ENCODE measurements at places on chromosomes 7 and 10.

GRCh38 chr10:113493882-113494301 is 59.0 kb upstream of the HABP2 start:
- H3K4me3 ChIP-seq: no peak overlapping the region
- DNase-seq: no peak

- H3K36me3 ChIP-seq: no peaks in the 10 kb centered on the region
- H3K4me1 ChIP-seq: peaks cover 30% of the 10 kb centered on the region
- no peak overlapping the region for H3K4me3 ChIP-seq
- H3K27me3 ChIP-seq: peaks cover 13% of the 10 kb centered on the region
- no peak for DNase-seq
Measured at GRCh38 chr7:107876916-107877315, 14.1 kb upstream of the DLD start.

- no peak overlapping the region for H3K4me3 ChIP-seq
- no peak for DNase-seq
- peaks cover 7% of the 10 kb centered on the region for H3K4me1 ChIP-seq
- H3K36me3 ChIP-seq: no peaks in the 10 kb centered on the region
- no peak overlapping the region for H3K27ac ChIP-seq
Measured at GRCh38 chr10:99827936-99828335, 45.5 kb downstream of the ABCC2 start.

DNA sequence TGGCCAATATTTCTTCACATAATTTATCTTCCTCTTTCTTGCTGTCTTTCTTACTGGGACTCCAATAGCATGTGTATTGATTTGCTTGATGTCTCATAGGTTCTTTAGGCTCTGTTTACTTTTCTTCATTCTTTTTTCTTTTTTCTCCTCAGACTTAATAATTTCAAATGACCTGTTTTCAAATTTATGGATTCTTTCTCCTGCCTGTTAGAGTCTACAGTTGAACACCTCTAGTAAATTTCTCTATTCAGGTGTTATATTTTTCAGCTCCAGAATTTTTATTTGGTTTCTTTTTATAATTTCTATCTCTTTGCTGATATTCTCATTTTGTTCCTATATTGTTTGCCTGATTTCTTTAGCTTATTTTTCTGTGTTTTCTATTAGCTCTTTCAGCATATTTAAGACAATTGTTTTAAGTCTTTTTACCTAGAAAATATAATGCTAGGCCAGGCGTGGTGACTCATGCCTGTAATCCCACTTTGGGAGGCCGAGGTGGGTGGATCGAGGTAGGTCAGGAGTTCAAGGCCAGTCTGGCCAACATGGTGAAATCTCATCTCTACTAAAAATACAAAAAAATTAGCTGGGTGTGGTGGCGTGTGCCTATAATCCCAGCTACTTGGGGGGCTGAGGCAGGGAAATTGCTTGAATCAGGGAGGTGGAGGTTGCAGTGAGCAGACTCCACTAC is 61.9 kb upstream of the TNS3 start:
- H3K27ac ChIP-seq: no peak overlapping the region
- no peak for DNase-seq
- no peaks in the 10 kb centered on the region for H3K27me3 ChIP-seq
- H3K4me1 ChIP-seq: peaks cover 9% of the 10 kb centered on the region
- H3K4me3 ChIP-seq: no peak overlapping the region
- H3K36me3 ChIP-seq: no peaks in the 10 kb centered on the region

GRCh38 chr10:114389426-114389825 is 14.9 kb downstream of the AFAP1L2 start:
- H3K4me3 ChIP-seq: no peak overlapping the region
- H3K36me3 ChIP-seq: peaks cover 4% of the 10 kb centered on the region
- peaks cover 2% of the 10 kb centered on the region for H3K27me3 ChIP-seq
- DNase-seq: no peak

DNA sequence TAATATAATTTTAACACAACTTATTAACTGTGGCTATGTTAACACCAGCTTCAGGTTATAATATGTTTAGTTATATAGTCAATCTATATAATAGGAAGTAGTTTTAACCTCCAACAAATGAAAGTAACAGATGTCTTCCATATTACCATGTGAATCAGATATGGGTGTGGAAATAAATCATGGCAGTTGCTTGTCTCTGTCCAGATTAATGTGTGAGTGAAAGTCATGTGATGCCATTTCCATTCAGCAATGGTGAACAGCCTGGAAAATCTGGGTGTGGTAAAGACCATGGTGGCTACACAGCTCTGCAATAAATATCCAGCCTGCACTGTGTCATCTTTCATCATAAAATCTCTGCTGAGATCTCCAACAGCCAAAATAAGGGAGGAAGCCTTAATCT is 27.8 kb downstream of the HEPACAM2 start:
- H3K36me3 ChIP-seq: no peaks in the 10 kb centered on the region
- H3K27ac ChIP-seq: no peak overlapping the region
- H3K4me3 ChIP-seq: no peak overlapping the region
- peaks cover 44% of the 10 kb centered on the region for H3K27me3 ChIP-seq
- H3K4me1 ChIP-seq: no peaks in the 10 kb centered on the region

GRCh38 chr10:111018021-111018420 is 58.8 kb upstream of the ADRA2A start:
- H3K27ac ChIP-seq: no peak overlapping the region
- H3K36me3 ChIP-seq: peaks cover 51% of the 10 kb centered on the region
- H3K4me3 ChIP-seq: no peak overlapping the region
- H3K4me1 ChIP-seq: peaks cover 8% of the 10 kb centered on the region

GRCh38 chr7:102874166-102874829 is 38.5 kb upstream of the LRRC17 start:
- peak overlapping the region; percentile 28 for H3K27ac ChIP-seq
- H3K27me3 ChIP-seq: peaks cover 2% of the 10 kb centered on the region
- no peaks in the 10 kb centered on the region for H3K36me3 ChIP-seq
- peaks cover 33% of the 10 kb centered on the region for H3K4me1 ChIP-seq
- peak; percentile 17 for DNase-seq

GRCh38 chr10:5963071-5963470 is 14.3 kb downstream of the IL15RA start:
- H3K4me1 ChIP-seq: peaks cover 2% of the 10 kb centered on the region
- no peak for DNase-seq
- peaks cover 50% of the 10 kb centered on the region for H3K36me3 ChIP-seq
- no peak overlapping the region for H3K4me3 ChIP-seq

DNA sequence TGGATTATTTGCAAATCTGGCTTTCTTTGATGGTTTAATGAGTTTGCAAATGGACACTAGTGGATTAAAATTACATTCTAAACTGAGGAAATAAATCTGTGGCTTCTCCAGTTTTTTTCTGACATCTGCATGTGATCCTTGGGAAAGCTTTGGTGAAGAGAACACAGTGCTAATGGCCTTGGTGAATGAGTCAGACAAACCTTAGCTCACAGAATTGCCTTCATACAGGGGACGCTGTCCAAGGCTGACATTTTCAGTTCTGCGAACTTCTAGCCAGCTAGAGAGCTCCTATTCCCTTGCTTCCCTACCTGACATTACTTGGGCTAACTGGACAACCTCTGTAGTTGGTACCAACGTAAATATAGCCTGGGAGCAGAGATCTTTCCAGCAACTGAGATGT is 21.2 kb downstream of the BMPER start:
- no peaks in the 10 kb centered on the region for H3K36me3 ChIP-seq
- H3K4me1 ChIP-seq: no peaks in the 10 kb centered on the region
- DNase-seq: no peak

DNA sequence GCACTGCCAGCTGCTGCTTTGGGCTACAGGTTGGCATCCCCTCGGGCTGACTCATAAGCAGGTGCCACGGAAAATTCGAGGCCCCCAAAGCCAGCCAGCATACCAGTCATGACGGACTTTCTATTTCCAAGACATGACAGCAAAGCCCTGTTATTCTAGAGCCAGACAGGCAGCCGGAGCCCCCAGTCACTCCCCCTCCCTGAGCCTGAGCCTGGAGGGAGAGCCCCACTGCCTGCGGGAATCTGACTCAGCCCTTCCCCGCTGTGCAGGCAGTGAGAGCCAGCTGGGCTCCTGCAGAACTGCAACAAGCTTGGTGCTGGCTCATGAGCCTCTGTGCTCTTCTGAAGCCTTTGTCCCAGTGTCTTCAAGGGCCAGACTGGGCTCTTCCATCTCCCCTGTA is 15.8 kb downstream of the BTBD16 start:
- H3K4me3 ChIP-seq: no peak overlapping the region
- H3K4me1 ChIP-seq: peaks cover 3% of the 10 kb centered on the region
- no peaks in the 10 kb centered on the region for H3K27me3 ChIP-seq
- H3K27ac ChIP-seq: no peak overlapping the region
- no peak for DNase-seq

- H3K27ac ChIP-seq: no peak overlapping the region
- no peak overlapping the region for H3K4me3 ChIP-seq
- H3K27me3 ChIP-seq: no peaks in the 10 kb centered on the region
- no peak for DNase-seq
Measured at GRCh38 chr10:51386248-51386885, 312.1 kb downstream of the PRKG1 start.

- no peak overlapping the region for H3K27ac ChIP-seq
- no peak for DNase-seq
- H3K36me3 ChIP-seq: no peaks in the 10 kb centered on the region
Measured at GRCh38 chr7:109964780-109965179, 1126.1 kb upstream of the LRRN3 start.

- H3K4me3 ChIP-seq: no peak overlapping the region
- H3K27me3 ChIP-seq: peaks cover 14% of the 10 kb centered on the region
- DNase-seq: no peak
- no peaks in the 10 kb centered on the region for H3K4me1 ChIP-seq
- H3K36me3 ChIP-seq: no peaks in the 10 kb centered on the region
Measured at GRCh38 chr10:96420228-96421009, 61.6 kb upstream of the OPALIN start.

DNA sequence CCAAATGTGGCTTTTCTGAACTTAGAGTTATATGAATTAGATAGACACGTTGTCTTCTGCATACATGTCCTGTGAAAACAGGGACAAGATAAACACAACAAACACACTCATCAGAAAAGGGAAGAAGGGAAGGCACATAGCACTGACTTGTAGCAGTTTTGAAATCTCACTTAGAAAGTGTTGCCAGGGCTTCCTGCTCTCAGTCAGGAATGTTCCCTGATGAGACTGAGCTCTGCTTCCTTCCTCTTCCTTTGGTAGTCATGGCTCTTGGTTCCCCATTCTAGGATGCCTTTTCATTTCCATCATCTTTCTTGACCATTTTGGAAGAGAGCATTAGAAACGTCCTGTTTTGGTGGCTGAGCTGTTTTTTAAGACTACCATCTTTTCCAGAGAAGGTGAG is 233.8 kb upstream of the LYZL1 start:
- no peak overlapping the region for H3K4me3 ChIP-seq
- no peaks in the 10 kb centered on the region for H3K4me1 ChIP-seq

- no peak overlapping the region for H3K27ac ChIP-seq
- no peak overlapping the region for H3K4me3 ChIP-seq
Measured at GRCh38 chr7:44285561-44285960, 39.8 kb downstream of the CAMK2B start.

GRCh38 chr10:69716711-69717560 is 84.8 kb upstream of the COL13A1 start:
- peaks cover 5% of the 10 kb centered on the region for H3K27me3 ChIP-seq
- H3K4me3 ChIP-seq: no peak overlapping the region
- no peaks in the 10 kb centered on the region for H3K4me1 ChIP-seq

GRCh38 chr7:36860681-36861080 is 136.4 kb upstream of the AOAH start:
- no peak overlapping the region for H3K27ac ChIP-seq
- peaks cover 95% of the 10 kb centered on the region for H3K36me3 ChIP-seq
- H3K4me1 ChIP-seq: peaks cover 21% of the 10 kb centered on the region
- H3K27me3 ChIP-seq: no peaks in the 10 kb centered on the region
- no peak for DNase-seq

- H3K27ac ChIP-seq: no peak overlapping the region
- H3K4me1 ChIP-seq: no peaks in the 10 kb centered on the region
- peaks cover 24% of the 10 kb centered on the region for H3K27me3 ChIP-seq
- H3K36me3 ChIP-seq: peaks cover 3% of the 10 kb centered on the region
- no peak for DNase-seq
Measured at GRCh38 chr7:25037325-25037724, 57.3 kb upstream of the OSBPL3 start.

DNA sequence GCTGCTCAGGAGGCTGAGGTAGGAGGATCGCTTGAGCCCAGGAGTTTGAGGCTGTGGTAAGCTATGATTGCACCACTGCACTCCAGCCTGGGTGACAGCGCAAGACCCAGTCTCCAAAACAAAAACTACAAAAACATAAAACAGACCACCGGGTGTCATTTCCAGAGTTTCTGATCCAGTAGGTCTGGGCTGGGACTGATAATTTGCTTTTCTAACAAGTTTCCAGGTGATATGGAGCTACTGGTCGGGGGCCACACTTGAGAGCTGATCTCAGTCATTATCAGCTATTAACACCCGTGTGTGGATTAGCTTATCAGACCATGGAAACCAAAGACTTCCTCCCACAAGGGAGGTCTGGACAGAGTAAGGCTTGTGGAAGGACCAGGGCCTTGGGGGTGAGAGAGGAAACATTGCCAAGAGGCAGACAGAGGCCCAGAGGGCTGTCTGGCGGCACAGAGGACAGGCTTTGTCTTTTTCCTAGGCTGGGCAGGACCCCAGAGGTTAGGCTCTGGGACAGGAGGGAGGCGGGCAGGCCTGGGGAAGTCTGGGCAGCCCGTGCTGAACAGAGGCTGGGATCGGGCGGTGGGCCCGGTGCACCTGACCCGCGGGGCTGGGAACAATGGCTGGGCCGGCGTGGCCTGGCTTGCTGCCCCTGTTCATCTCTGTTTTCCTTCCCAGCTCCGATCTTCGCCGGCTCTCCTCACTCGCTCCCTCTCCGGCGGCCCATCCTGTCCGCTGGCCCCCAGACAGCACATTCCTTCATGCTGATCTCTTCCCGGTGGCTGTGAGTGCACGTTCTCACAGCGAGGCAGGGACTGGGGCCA is 25.2 kb downstream of the TMEM270 start:
- no peaks in the 10 kb centered on the region for H3K36me3 ChIP-seq
- peaks cover 13% of the 10 kb centered on the region for H3K27me3 ChIP-seq
- no peak for DNase-seq

GRCh38 chr10:69870591-69870990 is 68.9 kb downstream of the COL13A1 start:
- no peak for DNase-seq
- no peak overlapping the region for H3K4me3 ChIP-seq
- H3K4me1 ChIP-seq: no peaks in the 10 kb centered on the region
- peaks cover 3% of the 10 kb centered on the region for H3K27me3 ChIP-seq
- H3K27ac ChIP-seq: no peak overlapping the region

GRCh38 chr10:3411044-3411443 is 238.5 kb upstream of the PITRM1 start:
- H3K36me3 ChIP-seq: no peaks in the 10 kb centered on the region
- H3K27ac ChIP-seq: no peak overlapping the region
- peaks cover 5% of the 10 kb centered on the region for H3K27me3 ChIP-seq
- peaks cover 6% of the 10 kb centered on the region for H3K4me1 ChIP-seq
- H3K4me3 ChIP-seq: no peak overlapping the region

All from activated T-helper 2 cell treated with anti-CD3 and anti-CD28 coated beads, Interferon-gamma antibody, Interleukin-2, Interleukin-4, amounts not matched to agents 10 μg/mL and 5 μg/mL and 100 μg/mL, durations not matched to agents 14 hours and 24 hours and 36 hours (primary cell).